ENCODE measurements at places on chromosomes 2 and 18.

DNA sequence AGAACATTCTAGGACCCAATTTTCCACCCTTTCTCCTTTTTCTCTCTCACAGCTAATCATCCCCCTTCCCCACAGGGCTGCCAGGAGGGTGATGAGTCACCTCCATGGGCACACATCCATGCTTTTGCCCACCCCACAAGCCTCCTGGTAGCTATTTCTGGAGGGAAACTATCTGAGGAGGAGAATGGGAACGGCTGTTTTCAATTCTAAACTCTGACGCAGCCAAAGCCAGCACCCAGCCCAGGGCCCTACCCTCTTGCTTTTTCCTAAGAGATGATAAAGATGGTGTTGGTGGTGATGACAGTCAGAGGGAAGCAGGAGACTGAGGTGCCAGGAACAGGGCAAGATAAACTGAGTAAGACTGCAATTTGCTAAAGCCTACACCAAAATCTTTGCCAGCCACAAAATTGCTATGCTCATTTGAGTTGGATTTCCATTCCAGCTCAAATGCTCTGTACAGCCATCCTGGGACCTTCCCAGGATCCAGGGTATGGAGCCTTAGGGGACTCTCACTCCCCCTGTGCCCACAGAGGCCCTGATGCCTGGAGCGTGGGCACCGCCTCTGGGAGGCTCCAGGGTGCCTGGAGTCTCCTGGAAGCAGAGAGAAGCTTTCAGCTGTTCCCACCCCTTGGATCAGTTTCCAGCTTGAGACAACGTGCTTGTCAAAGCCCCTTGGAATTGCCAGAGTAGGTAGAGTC, 62.0 kb upstream of the FZD7 start:
- DNase-seq: no peak

DNA sequence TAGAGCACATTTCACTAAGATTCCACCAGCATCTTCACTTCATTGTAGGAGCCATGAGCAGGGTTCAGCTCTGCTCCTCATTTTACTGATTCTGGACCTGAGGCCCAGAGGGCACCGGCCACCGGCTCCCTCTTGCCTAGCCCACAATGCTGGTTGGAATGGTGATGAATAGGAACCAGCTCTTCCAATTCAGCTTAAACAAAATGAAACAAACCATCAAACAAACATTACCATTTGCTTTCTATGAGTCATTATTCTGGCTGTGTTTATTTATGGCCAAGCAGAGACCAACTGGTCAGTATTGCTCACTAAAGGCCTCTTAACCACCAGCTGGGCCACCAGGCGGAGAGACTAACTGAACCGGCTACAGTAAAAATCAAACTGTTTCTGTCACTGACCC, 176.7 kb downstream of the MTX2 start:
- no peak for DNase-seq

DNA sequence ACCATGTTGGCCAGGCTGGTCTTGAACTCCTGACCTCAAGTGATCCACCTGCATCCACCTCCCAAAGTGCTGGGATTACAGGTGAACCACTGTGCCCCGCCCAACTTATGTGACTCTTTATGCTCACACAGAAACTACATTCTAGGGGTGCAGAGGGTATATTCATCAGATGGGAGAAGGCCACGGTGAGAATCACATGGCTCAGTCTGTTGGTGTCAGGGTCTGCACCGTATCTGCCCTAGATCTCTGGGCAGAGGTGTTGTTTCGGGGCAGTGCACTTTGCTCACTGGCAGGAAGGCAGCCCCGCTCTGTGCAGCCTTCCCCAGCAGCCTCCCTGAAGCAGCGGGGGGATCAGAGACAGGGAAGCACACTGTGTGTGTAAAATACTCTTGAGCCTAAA, 76.4 kb downstream of the SH3RF3 start:
- no peak for DNase-seq

GRCh38 chr2:30472326-30472725, 25.3 kb downstream of the LCLAT1 start:
- DNase-seq: no peak

- no peak for DNase-seq
Measured at GRCh38 chr2:204360218-204361007, 184.9 kb upstream of the PARD3B start.

Measured in Calu3 (cell line).